ENCODE measurements at places on chromosomes 5 and 9. TPM values are rescaled to one million over a fixed set of nuclear protein-coding genes. Genes with fewer than 3 reads are reported as not detected.

Gene SPATA31A1
- total RNA-seq: not detected

Gene CD74
- 303 TPM for total RNA-seq

Gene N4BP3
- total RNA-seq: 3.8 TPM

Gene DIPK1B
- total RNA-seq: 0.11 TPM

Gene ZNF354C
- 2.5 TPM for total RNA-seq

Gene DOCK2
- total RNA-seq: 229 TPM

Gene HTR4
- total RNA-seq: not detected

Gene ELOVL7
- total RNA-seq: not detected

Gene SOX30
- not detected for total RNA-seq

Gene SPOCK1
- not detected for total RNA-seq

Gene BARX1
- total RNA-seq: 0.17 TPM

Gene KCNN2
- total RNA-seq: not detected

Gene ENHO
- total RNA-seq: not detected

Gene SGCD
- not detected for total RNA-seq

Gene BNC2
- total RNA-seq: not detected

Gene GTF3C4
- 9.6 TPM for total RNA-seq

Gene BTNL8
- not detected for total RNA-seq

Gene SPZ1
- not detected for total RNA-seq

Gene SHISAL2B
- total RNA-seq: not detected

Gene COL5A1
- total RNA-seq: 0.41 TPM

Gene LCN1
- not detected for total RNA-seq

Gene KCNV2
- total RNA-seq: not detected

Gene HIGD2A
- total RNA-seq: 104 TPM

Gene CLTA
- 32.0 TPM for total RNA-seq

Gene ECSCR
- total RNA-seq: not detected

Gene MYOZ3
- total RNA-seq: not detected

Gene NPR2
- total RNA-seq: 4.2 TPM

Gene BASP1
- 0.93 TPM for total RNA-seq

Gene WDR31
- 0.14 TPM for total RNA-seq

Gene POU5F2
- 0.73 TPM for total RNA-seq

Gene OMD
- not detected for total RNA-seq

Gene DMRT3
- total RNA-seq: not detected

Gene NEUROG1
- not detected for total RNA-seq

Gene C5orf58
- not detected for total RNA-seq

Gene OR13C2
- not detected for total RNA-seq

Gene C9
- not detected for total RNA-seq

Gene BOD1
- 20.9 TPM for total RNA-seq

Gene ZNF354B
- 6.2 TPM for total RNA-seq

Gene CENPK
- 14.4 TPM for total RNA-seq

Gene PCDHA4
- not detected for total RNA-seq

Measured in CD4-positive, alpha-beta T cell (primary cell).